ENCODE measurements at places on chromosomes 5 and 9. TPM values are rescaled to one million over a fixed set of nuclear protein-coding genes. Genes with fewer than 3 reads are reported as not detected.

Gene TRIM36
- total RNA-seq = not detected

Gene PCDHGB4
- total RNA-seq = not detected

Gene CREB3
- total RNA-seq = 18.1 TPM

Gene UBE2QL1
- total RNA-seq = not detected

Gene CEL
- total RNA-seq = 2.8 TPM

Gene GABBR2
- total RNA-seq = not detected

Gene FOXD4L6
- total RNA-seq = not detected

Gene SLC6A7
- not detected for total RNA-seq

Gene KIF4B
- total RNA-seq = not detected

Gene TEK
- total RNA-seq = not detected

- DNase-seq = no peak
Observed at GRCh38 chr5:125049721-125050702, 303.6 kb upstream of the ZNF608 start.

DNA sequence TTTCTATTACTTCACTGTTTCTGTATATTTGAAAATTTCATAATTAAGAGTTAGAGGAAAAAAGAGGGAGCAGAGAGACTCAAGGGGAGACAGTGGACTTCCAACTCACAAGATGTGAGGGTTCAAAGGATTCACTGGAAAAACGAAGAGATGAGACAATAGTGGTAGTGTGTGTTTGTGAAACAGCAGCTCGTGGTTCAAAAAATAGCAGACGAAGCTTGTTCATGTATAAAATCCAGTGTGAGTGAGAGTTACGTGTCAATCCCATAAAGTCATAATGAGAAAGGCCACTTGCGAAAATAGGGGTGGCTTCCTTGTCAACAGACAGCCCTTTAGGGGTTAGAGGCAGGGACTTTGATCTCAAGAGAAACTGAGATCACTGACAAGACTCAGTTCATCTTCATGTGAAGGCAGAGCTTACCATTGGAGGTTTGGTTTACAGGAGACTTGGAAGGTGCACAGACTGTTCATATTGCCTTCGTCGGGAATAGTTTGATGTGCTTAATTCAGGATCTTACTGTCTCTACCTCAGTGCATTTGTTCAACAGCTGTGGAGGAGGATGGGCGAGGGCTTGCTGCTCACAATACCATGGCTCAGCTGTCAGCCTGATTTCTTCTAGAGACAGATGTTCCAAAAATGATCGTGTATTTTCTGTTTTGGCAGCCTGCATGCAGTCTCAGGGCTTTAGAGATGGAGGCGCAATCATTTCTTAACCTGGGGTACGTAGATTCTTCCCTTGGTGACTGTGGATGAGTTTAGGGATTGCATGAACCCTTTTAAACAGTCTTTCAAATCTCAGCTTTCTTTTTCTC lies 105.7 kb upstream of the KLF9 start:
- peak; percentile 10 for DNase-seq

DNA sequence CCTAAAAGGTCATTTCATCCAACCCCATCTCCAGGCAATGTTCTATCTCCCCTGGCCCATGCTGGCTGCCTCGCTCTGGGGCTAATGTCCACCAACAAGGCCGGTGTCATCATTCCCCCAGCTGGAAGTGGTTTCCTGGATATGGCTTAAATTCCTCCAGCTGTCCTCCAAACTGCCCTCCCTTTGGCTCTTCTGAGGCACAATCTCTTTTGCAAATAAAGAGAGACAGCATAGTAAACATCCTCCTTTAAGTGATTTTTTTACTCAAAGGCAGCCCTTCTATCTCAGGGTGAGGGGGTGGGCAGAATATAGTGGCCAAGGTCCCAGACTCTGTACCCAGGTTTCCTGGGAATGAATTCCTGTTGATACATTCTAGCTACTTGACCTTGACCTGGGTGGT lies 117.4 kb upstream of the PANK3 start:
- no peak for DNase-seq

DNA sequence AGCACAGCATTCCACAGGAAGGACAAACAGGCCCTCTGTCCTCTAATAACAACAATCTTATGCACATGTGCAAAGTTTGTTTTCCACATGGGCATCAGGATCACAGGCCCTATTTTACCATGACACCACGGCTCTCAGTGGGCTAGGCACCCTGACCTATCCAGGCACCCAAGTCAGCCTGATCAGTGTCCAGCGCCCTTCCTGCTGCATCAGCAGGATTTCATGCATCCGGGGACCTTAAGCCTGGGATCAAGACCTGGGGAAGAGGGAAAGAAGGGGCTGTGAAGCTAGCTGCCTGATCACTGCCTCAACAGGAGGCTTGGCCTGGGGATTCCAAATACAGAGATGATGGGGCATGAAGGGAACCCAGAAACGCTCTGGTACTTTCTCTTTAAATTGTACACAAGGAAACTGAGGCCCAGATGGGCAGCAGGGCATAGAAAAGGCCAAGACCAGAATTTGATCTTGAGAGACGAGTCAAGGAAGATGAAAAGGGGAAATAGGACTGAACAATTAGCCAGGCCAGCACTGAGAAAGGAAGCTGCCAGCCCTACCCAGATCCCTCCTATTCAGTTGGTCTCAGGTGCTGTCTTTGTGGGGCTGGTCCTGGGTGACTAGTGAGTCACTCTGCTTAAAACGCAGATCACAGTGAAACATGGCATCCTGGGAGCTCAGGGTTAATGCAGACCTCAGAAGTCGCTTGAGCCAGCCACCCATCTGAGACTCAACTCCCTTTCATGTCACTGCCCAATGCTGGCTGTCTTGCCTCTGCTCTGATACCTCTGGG lies 57.9 kb downstream of the SHB start:
- DNase-seq = no peak

GRCh38 chr5:178424810-178425177 lies 165.4 kb downstream of the COL23A1 start:
- DNase-seq = no peak

GRCh38 chr9:95073918-95074317 lies 243.6 kb downstream of the FANCC start:
- no peak for DNase-seq

- no peak for DNase-seq
Observed at GRCh38 chr9:120264528-120264927, 315.4 kb downstream of the CDK5RAP2 start.

GRCh38 chr5:3411363-3411762 lies 184.3 kb upstream of the IRX1 start:
- DNase-seq = no peak

DNA sequence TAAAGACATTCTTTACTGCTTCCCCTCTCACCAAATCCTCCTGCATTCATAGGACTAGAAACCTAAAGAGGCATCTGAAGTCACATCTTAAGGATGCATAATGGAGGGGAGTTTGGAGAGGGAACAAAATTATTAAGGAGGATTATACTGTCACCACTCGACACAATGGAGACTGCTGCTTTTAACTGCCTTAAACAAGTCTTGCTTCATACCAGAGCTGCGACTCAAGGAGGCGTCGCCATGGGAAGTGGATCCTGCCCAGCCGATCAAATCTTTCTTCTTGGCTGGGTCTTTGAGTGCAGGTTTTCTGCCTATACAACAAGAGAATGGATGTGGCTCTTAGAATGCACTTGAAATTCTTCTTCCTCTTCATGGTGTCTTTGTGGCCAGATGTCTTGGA lies 66.7 kb upstream of the FOXE1 start:
- no peak for DNase-seq

- DNase-seq = no peak
Observed at GRCh38 chr9:8855046-8855445, 1055.5 kb upstream of the DMAC1 start.

- DNase-seq = no peak
Observed at GRCh38 chr5:149711338-149711737, 18.8 kb upstream of the PPARGC1B start.

GRCh38 chr9:90107040-90107725 lies 502.4 kb downstream of the GADD45G start:
- no peak for DNase-seq

DNA sequence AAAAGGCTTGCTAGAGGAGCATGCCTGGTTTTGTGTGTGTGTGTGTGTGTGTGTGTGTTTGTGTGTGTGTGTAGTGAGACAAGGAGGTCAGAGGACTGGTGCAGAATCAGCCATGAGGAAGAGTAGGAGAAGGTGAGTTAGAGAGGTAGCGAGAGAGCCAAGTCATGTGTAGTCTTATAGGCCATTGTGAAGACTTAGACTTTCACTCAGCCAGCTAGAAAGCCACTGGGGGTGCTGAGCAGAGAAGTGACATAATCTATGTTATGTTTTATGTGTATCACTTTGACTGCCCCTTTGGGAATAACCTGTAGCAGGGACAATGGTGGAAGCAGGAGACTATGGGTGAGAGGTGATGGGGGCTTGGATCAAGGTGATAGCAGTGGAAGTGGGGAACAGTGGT lies 180.5 kb upstream of the CLINT1 start:
- no peak for DNase-seq

- no peak for DNase-seq
Observed at GRCh38 chr5:127938746-127939145, 144.8 kb upstream of the SLC12A2 start.

- DNase-seq = no peak
Observed at GRCh38 chr5:158935215-158935614, 164.5 kb downstream of the EBF1 start.

- DNase-seq = peak; percentile 9
Observed at GRCh38 chr9:120711841-120712538, 2.3 kb downstream of the MEGF9 start.

- DNase-seq = no peak
Observed at GRCh38 chr9:112780450-112781036, 30.0 kb downstream of the SNX30 start.

DNA sequence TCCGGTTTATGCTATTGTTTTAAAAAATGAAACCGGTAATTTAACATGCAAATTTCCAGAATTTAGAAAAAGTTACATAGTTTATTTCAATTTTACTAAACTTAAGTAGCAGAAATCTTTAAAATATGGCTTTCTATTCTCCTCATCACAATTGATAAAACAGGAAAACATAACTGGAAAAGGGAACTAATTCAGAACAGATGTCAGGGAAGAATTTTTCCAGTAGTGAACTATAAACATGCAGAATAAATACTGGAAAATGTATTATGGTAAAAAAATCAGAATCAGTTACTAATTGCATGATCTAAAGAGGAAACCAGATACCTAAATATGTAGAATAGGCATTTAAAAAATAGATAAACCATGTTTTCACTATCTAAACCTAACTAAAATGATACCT lies 7.3 kb upstream of the NR4A3 start:
- DNase-seq = no peak

GRCh38 chr5:77846422-77847128 lies 70.4 kb upstream of the TBCA start:
- DNase-seq = no peak

DNA sequence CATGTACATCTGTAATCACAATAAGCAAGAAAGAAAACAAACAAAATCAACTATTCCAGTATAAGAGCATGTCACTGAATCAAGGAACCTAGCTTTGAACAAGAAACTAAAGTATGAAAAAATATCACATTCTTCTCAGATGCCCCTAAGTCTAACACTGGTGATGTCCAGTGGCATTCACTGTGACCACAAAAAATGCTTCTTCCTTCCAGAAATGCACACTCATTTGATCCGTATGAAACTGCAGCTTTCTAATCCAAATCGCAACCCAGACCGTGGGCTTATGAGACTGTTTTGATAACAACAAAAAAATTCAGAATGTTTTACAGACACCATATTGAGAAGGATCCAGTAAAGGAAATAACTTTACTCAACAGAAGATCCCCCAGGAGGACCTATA lies 320.1 kb upstream of the TARS1 start:
- no peak for DNase-seq
